RPMI7951 (cell line): ENCODE measurements at places on chromosomes 4 and X. TPM values are rescaled to one million over a fixed set of nuclear protein-coding genes. Genes with fewer than 3 reads are reported as not detected.
A peak's percentile ranks its signal among the peaks of the same experiment; 100 is the strongest.

The SORBS2 gene
- total RNA-seq: 11.8 and 17.3 TPM in 2 replicates

The CITED1 gene
- 0.12 and 1.3 TPM in 2 replicates for total RNA-seq

DNA sequence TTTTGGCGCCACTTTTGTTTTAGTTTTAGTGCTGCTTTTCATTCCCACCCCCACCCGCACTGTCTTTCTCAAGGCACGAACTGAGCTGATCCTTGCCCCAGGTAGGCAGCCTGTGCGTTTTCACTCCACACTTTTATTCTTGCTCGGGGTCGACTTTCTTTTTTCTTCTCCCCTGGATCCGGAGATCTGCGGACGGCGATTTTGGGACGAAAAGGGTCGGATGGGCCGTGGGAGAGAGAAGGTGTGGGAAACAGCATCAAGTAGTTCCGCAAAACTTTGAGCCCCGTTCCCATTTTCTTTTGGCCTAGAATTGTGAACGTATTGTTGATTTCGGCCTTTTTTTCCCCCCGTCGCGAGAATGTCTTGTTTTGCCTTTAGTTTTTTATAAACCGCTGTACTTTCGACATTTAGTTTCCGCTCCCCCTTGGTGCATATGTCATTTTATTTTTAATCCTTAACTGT, 531 bp downstream of the STAG2 start:
- no peak for DNase-seq

The TRAPPC2 gene
- total RNA-seq: 20.4 and 21.6 TPM in 2 replicates

DNA sequence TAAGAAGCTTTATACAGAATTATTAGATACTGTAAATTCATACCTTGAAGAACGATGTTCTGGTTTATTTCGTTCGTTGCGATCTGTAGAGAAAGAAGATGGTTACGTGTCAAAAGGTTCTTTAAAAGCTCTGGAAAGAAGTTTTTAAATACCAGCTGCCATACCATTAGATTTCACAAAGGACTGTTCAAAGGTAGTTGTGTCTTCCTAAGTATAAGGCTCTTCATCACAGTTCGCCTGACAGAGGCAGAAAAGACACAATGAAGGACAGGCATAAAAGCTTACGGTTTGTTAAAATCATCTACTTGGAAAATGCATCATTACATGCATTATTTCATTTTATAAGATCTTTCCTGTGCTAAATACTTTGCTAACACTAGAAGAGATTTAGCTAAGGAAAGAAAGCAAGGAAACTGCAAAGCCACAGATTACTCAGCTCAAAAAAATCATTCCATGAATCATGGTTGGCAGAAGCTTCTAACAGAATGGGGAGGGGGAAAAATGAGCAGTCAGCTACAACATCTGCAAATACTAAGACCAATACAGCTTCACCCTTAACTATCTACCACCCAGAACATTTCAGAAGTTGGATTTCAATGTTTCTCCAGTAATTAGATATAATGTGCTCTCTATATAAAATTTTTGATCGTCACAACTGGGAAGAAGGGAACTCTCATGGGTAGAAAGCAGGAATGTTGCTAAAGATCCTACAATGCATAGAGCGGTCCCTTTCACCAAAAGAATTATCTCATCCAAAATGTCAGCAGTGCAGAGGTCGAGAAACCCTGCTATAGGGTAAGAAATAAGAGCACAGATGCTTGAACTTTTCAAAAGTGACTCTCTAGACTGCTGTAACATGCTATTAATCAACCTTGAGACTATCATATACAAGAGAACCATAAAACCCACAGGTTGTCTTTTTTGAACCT, 50.7 kb upstream of the PRSS48 start:
- DNase-seq: peak; percentile 74

DNA sequence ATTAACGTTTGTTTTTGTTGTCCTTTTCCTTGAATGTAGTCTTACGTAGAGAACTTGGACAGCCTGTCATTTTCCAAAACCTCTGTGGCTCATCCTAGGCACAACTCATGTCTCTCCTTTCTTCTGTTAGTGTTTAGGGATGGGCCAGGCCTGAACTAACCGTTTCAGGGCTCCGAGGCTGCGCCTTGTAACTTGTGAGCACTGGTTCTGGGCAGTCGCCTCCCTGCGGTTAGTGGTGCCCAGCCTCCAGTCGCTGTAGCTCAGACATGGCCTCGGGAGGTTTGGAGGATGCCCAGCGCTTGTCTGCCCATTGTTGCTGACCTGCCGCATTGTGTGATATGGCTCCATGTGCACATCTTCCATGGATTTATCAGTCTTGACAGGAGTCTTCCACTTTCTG, 32.8 kb downstream of the TMEM131L start:
- DNase-seq: peak; percentile 54

The ZNF141 gene
- 5.4 and 8.8 TPM in 2 replicates for total RNA-seq

- no peak for DNase-seq
Observed at GRCh38 chr4:39825090-39825489, 127.2 kb downstream of the UBE2K start.

DNA sequence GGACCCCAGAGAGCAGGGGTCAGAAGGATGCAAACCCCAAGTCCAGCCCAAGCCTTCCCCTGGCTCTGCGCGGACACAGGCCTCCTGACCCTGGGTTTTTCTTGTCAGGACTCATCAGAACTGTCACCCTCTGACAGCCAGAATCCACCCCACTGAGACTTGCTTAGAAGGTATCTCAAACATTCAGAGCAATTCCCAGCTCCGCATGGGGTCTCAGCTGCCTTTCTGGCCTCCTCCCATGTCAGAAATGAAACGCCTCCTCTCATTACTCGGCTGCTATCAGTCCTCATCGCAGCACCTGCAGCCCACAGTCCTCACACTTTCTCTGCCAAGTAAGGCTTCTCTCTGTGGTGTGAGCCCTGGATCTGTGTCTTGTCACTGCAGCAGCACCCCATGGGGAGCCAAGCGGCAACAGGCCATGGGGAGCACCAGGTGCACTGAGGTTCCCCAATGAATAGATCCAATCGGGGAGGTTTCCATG, 97.8 kb downstream of the WFS1 start:
- no peak for DNase-seq

GRCh38 chr4:67604749-67605148, 46.2 kb downstream of the STAP1 start:
- DNase-seq: no peak

- peak; percentile 5 for DNase-seq
Observed at GRCh38 chrX:16144420-16144819, 21.1 kb downstream of the GRPR start.

The MGAT4D gene
- total RNA-seq: not detected in 2 replicates

The FRMPD3 gene
- total RNA-seq: not detected in 2 replicates

- peak; percentile 86 for DNase-seq
Observed at GRCh38 chr4:78560296-78560963, 8.9 kb downstream of the ANXA3 start.

GRCh38 chr4:174826660-174827059, 2.4 kb downstream of the GLRA3 start:
- no peak for DNase-seq

DNA sequence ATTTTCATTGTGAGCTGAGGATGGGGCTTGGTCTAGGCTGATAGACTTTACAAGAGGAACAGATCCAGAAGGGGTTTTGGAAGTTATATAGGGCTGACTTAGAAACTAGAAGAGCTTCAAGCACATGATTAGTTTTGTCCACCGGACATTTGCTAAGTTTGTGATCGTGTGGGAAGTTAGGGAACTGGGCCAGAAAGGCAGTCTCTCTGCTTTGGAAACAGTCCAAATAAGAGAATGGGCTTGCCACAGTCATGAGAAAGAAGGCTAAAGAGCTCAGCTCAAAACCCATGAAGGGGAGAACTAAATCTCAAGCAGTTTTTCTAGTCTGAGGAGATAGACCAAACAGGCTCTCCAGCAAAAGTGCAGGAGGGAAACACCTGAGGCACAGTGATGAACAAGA, 67.8 kb downstream of the ZNF674 start:
- DNase-seq: peak; percentile 33

The MTNR1A gene
- total RNA-seq: not detected in 2 replicates

GRCh38 chrX:88613338-88613737, 133.7 kb upstream of the CPXCR1 start:
- no peak for DNase-seq

The TENM3 gene
- 18.2 and 20.1 TPM in 2 replicates for total RNA-seq

GRCh38 chrX:129144172-129145038, 378.9 kb downstream of the SMARCA1 start:
- DNase-seq: no peak

The EDNRA gene
- 0.36 and 0.39 TPM in 2 replicates for total RNA-seq

The FGG gene
- total RNA-seq: not detected in 2 replicates

The CLGN gene
- 1.3 TPM in 1 of 2 replicates, not detected in the other for total RNA-seq

- DNase-seq: no peak
Observed at GRCh38 chr4:26858035-26858918, 2.4 kb upstream of the STIM2 start.

The TENT5D gene
- total RNA-seq: not detected in 2 replicates

DNA sequence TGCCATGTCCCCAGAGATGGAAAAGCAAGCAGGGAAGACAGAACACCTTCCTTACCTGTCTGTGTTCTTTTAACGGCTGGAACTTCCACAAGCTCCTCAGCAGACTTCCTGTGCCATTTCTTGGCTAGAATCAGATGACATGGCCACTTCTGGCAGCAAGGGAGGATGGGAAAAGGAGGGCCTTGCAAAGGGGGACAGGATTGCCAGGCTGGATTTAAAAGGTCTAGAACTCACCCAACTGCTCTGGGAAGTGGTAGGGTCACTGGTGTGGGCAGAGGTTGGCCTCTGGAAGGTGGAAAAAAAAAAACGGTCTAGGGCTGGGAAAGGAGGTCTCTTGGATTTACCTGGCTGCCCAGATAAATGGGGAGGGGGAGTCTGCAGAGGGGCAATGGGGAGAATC, 1.6 kb upstream of the USP11 start:
- DNase-seq: no peak

The SMR3B gene
- not detected in 2 replicates for total RNA-seq

DNA sequence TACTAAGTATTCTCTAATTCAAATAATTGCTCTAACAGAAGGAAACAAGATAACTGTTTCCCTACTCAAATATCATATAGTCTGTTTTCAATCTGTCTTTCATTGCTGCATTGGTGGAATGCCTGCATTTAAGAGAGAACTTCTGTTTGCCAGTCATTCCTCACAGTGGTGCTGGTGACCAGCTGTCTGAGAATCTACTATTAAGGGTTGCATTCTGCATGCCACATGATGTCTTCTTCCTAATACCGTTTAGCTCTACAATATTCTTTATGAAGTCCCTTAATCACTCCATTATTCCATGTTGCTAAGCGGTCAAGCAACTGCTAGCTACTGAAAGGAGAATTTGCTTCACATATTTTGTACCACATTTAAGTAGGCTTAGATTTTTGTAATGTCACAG, 167.1 kb upstream of the CENPE start:
- DNase-seq: no peak

- DNase-seq: no peak
Observed at GRCh38 chr4:169438057-169438480, 167.3 kb upstream of the SH3RF1 start.

DNA sequence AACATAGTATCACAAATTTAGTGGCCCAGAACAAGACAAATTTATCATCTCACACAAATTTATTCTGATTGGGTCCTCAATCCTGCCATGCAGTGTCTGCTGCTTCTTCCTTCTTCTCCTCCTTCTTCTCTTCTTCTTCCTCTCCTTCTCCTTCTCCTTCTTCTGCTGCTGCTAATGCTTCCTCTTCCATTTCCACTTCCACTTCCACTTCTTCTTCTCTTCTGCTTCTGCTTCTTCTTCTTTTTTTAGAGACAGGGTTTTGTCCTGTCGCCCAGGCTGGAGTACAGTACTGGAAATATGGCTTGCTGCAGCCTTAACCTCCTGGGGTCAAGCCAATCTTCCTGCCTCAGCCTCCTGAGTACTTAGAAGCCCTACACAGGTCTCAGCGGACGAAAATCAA, 37.5 kb downstream of the FGFBP1 start:
- DNase-seq: no peak

The XAGE2 gene
- not detected in 2 replicates for total RNA-seq

The PGRMC1 gene
- 189 and 192 TPM in 2 replicates for total RNA-seq

The MAGEB1 gene
- total RNA-seq: 5.6 and 5.8 TPM in 2 replicates

GRCh38 chr4:69731847-69732246, 28.6 kb downstream of the SULT1B1 start:
- DNase-seq: peak; percentile 9

DNA sequence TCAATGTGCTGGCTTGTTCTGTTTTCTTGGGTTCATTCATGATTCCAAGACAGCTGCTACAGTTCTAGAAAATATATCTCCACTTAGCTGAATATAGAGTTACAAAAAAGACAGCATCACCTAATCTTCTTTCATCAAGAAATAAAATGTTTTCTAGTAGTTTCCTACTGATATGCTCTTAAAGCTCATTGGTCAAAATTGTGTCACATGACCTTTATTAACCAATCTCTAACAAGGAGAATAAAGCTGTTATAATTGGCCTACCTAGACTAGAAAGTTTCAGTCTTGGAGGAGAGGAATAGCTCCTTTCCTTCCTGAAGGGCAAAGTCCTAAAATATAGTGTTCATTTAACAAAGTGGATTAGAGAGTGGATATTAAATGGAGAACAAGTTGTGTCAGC, 8.1 kb upstream of the PCDH18 start:
- no peak for DNase-seq

DNA sequence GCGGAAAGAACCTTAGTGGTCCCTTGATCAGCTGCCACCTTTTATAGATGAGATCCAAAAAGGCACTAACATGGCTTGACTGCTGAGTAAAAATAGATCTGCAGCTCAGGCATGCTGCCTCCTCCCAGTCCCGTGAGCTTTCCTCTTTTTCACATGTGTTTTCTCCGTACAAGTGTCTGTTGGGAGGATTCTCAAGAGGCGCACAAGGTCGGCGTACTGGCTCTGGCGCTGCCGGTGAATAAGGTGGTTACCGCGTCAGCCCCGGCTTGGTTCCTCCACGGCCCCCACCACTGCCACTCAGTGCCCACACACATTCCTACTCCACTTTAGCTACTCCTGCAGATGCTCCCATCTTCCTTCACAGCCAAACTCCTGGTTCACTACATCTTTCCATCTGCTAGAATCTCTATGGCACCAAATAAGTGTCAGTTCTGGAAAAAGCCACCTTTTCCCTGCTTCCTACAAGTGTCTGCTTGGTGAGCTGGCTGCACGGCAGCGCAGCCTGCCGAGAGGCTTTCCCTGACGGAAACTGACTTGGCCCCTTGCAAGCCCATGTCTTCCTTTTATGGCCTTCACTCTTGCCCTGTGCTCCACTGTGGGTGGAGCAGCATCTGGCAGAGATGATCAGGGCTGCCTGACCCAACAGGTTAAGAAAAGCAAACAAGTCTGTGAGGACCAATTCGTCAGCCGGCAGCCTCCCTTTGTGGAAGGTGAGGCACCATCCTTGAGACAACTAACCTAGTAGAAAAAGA, 99.8 kb downstream of the KLHL8 start:
- DNase-seq: no peak

- peak; percentile 13 for DNase-seq
Observed at GRCh38 chr4:169142391-169142790, 128.4 kb downstream of the SH3RF1 start.

GRCh38 chr4:71449040-71449439, 110.2 kb downstream of the SLC4A4 start:
- no peak for DNase-seq

GRCh38 chrX:19857131-19857530, 30.3 kb downstream of the SH3KBP1 start:
- DNase-seq: no peak

DNA sequence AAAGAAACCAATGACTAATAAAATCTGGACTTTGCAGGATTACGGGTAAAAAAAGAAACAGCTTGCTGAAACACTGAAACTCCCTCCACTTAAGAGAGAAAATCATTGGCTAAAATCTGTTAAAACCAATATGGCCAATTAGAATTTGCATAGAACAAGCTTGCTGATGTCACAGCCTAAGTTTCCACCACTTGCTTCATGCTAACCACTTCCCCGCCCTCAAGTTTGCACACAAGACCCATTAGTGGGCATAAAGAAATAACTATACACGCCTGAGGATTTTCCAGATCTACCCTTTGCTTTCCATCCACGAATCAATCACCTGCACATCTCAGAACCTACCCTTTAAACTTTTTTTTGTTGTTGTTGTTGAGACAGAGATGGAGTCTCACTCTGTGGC, 42.7 kb upstream of the PHEX start:
- no peak for DNase-seq

The SSR4 gene
- total RNA-seq: 203 and 247 TPM in 2 replicates
